ENCODE measurements at places on chromosomes 5 and 9.

DNA sequence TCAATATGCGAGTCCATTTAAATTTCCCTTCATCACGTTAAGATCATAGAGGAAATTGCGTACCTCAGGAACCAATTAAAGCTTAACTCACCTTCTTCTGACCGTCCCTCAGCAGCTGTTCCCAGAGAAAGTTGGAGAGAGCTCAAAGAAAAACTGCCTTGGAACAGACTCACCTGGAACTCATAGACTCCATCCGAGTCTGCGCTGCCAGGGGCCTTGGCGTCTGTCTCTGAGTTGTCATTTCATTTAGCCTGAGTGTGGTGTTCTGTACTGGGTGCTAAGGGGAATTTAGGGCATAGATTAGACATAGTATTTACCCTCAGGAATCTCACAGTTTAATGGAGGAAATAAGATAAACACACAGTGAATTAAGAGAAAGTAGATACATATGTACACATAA is 892.7 kb downstream of the TLE1 start:
- no peak for DNase-seq

- DNase-seq, result no peak
Measured at GRCh38 chr5:126806-127205, 34.8 kb downstream of the PLEKHG4B start.

DNA sequence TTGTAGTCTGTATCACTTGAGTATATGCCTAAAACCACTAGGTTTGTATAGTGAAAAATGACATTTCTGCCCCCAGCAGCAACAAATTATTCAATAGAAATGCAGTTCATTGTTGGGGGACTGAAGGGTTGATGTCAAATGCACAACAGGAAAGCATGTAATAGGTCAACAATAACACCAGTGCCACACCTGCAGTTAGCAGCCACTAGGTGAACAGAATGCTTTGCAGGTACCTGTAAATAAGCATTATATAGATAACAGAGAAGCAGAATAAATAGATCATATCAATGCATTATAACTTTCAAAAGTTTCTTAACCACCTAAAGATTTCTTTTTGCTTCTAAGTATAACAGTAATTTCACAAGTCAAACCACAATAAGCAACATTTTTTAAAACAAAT is 435.9 kb upstream of the DMAC1 start:
- DNase-seq, result no peak

- peak; percentile 84 for DNase-seq
Measured at GRCh38 chr9:97990259-97990658, 7.1 kb downstream of the ANP32B start.
